ENCODE measurements at places on chromosomes 1 and 21. TPM values are rescaled to one million over a fixed set of nuclear protein-coding genes. Genes with fewer than 3 reads are reported as not detected.

Gene UBL4B
- total RNA-seq = 95.5 TPM

Gene NOS1AP
- total RNA-seq = 5.1 TPM

DNA sequence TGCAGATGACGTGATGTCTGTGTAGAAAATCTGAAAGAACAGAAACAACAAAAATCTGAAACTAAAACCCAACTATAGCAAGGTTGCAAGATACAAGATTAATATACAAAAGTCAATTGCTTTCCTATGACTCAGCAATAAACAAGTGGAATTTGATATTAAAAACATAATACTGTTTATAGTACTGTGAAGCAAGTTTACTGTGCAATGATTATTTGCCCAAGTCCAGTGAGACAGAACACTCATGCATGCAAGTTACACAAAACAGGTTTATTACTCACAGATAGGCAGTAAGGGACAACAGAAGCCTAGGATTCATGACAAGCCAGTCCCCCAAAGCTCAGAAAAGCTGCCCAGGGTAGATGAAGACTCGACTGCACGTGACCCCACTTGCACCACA, 62.4 kb upstream of the RAB4A start:
- H3K4me1 ChIP-seq = peaks cover 30% of the 10 kb centered on the region
- no peaks in the 10 kb centered on the region for H3K27me3 ChIP-seq
- H3K27ac ChIP-seq = peak overlapping the region; percentile 53
- no peaks in the 10 kb centered on the region for H3K36me3 ChIP-seq

- no peak overlapping the region for H3K27ac ChIP-seq
- no peaks in the 10 kb centered on the region for H3K36me3 ChIP-seq
- no peaks in the 10 kb centered on the region for H3K27me3 ChIP-seq
- no peak overlapping the region for H3K4me3 ChIP-seq
- DNase-seq = no peak
These were observed 86.9 kb downstream of the KCNJ15 start for GRCh38 chr21:38343691-38344090.

DNA sequence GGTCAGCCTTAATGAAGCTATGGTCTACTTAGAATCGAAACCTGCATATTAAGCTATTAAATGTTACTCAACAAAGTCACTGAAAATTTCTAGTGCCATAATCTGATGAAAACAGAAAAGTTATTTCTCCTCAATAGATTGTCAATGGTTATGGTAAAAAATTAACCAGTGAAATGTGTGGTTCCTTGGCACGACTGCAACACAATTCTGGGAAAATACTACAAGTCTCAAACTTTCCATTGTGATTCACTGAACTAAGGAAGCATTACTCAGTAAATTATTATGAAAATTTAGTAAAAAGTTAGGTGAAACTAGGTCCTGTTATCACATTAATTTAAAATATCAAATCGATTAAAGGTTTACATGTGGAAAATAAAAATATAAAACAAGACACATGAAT, 12.8 kb upstream of the OR2T10 start:
- H3K36me3 ChIP-seq = no peaks in the 10 kb centered on the region
- H3K4me1 ChIP-seq = no peaks in the 10 kb centered on the region
- H3K4me3 ChIP-seq = no peak overlapping the region
- no peak for DNase-seq

- H3K27me3 ChIP-seq = no peaks in the 10 kb centered on the region
- no peak overlapping the region for H3K4me3 ChIP-seq
- H3K27ac ChIP-seq = no peak overlapping the region
- no peaks in the 10 kb centered on the region for H3K4me1 ChIP-seq
These were observed 70.5 kb upstream of the RUNX1 start for GRCh38 chr21:35119501-35120047.

DNA sequence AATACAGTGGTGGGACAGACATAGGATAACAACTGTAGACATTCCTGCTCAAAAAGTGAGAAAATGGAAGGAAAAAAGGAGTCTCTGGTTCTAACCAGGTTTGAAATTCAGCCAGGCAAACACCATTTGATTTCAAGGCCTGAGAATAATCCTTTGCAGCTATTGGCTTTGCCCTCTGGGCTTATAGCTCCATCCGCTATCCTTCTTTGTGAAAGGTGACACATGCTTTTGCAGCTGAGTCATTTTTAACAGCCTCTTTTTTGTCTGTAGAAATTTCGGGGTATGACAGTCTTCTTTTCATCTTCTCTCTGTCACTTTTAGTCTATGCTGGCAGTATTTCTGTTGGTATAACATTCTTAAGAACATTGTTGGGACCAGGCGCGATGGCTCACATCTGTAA, 16.2 kb downstream of the SDHC start:
- H3K4me3 ChIP-seq = no peak overlapping the region
- H3K36me3 ChIP-seq = no peaks in the 10 kb centered on the region
- DNase-seq = no peak
- H3K27ac ChIP-seq = no peak overlapping the region
- no peaks in the 10 kb centered on the region for H3K4me1 ChIP-seq
- H3K27me3 ChIP-seq = no peaks in the 10 kb centered on the region
